H4 (cell line): ENCODE measurements at places on chromosomes 2 and 18. TPM values are rescaled to one million over a fixed set of nuclear protein-coding genes. Genes with fewer than 3 reads are reported as not detected.

DNA sequence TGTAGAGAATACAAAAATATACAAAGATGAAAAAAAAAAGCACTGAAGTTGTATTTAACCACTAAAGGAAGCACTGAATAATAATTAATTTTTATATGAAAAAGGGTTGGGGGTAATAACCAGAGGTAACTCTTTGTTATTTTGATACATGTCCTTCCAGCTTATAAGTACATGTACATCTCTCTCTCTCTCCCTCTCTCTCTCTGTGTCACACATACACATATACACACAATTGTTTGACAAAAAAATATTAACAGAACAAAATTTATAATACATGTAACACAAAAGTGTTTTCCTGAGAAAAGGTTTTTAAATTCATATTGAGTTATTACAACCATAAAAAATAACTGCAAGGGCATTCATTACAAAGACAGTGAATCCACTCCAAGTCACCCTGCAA is 4.6 kb downstream of the WIPF1 start:
- DNase-seq = no peak

- DNase-seq = peak; percentile 65
Measured at GRCh38 chr2:103161456-103162289, 399.8 kb downstream of the TMEM182 start.

- no peak for DNase-seq
Measured at GRCh38 chr18:59142274-59142673, 2.6 kb downstream of the SEC11C start.

- DNase-seq = no peak
Measured at GRCh38 chr2:51695531-51695930, 663.6 kb upstream of the NRXN1 start.

GRCh38 chr2:160940271-160940670 is 220.0 kb upstream of the TANK start:
- DNase-seq = no peak

PTPN18 gene
- total RNA-seq = 14.1 and 15.7 TPM in 2 replicates

- DNase-seq = no peak
Measured at GRCh38 chr2:29397039-29397438, 281.8 kb downstream of the CLIP4 start.

IL1RL2 gene
- total RNA-seq = not detected in 2 replicates

DNA sequence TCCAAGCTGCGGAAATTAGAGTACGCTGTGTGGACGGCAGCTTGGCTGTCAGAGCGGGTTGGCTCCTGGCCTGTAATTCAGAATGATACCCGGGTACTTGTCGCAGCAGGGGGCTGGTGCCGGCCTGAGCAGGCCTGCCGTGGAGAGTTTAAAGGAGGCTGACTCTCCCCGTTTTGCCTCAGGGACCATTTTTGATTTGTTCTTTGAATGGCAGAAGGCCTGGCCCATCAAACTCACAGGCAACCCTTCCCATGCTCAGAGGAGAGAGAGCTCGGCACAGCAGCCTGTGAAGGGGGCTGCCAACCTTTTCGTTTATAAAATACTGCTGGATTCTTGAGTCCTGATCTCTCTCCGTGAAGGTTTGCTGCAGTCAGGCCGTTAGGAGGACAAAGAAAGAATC is 151.3 kb downstream of the KLHL29 start:
- no peak for DNase-seq
